ENCODE measurements at places on chromosomes 5 and 9. TPM values are rescaled to one million over a fixed set of nuclear protein-coding genes. Genes with fewer than 3 reads are reported as not detected.

DNA sequence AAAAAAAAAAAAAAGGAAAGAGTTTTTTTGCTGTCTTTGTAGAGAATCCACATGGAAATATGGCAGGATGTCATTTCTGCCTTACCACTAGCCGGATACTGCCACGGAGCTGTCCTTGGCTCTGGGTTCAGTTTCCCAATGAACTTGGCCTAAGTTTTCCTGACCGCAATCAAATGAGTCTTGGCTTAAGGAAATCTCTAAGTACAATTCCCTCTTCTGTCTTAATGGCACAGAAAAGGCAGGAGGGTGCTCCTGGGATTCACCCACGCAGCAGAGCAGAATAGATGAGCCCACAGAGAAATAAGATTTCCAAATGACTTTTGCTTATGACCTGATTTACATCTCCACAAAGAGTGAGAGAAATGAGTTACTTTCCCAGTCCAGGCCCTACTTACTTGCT lies 284.0 kb upstream of the VLDLR start:
- no peak for DNase-seq

GRCh38 chr5:14016549-14016948 lies 72.1 kb upstream of the DNAH5 start:
- DNase-seq = no peak

DNA sequence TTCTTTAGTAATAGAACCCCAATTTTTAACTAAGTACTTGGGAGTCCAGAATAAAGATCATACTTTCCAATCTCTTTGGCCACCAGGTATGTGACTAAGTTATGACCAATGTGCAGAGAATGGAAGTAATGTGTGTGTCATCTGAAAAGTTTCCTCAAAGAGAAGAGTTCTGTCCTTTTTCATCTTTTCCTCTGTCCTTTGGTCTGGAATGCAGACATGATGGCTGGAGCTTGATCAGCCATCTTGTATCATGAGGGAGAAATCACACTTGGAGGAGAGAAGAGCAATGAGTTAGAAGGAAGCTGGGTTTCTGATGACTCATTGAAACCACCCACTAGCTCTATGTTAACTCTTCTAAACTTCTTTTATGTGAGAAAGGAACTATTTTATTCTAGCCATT lies 5.5 kb upstream of the CPEB4 start:
- no peak for DNase-seq

Gene ARL10
- total RNA-seq = 5.4 TPM

- no peak for DNase-seq
These were observed 34.6 kb downstream of the SGCD start for GRCh38 chr5:156361436-156362109.

Gene PLAC8L1
- total RNA-seq = not detected

DNA sequence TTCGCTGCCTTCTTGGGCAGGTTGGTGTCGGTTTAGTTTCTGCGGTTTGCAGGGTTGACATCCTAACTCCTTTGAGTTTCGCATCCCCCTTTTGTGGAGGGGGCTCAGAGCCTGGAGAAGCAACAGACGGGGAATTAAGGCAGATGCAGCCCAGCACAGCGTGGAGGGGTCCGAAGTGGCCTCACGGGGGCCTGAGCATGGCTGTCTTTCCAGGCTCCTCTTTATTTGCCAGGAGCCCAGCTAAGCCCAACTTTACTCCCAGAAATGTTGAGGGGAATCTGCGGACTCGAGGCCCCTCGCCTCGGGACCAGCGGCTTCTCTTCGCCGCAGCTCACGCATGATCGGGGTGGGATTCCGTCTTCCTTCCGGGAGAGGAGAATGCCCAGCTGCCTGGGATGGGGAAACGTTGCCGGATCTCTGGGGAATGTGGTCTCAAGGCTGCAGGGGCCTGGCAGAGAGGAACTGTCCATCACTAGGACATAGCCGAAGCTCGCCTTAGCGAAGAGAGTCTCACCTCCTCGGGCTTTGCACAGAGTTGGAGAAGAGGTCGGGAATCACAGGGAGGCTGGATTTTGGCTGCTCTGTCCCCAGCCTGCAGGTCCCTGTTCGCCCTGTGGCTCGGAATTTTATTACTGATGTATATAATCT lies 1.3 kb downstream of the RAI14 start:
- DNase-seq = peak; percentile 62

GRCh38 chr5:103514371-103514770 lies 48.2 kb downstream of the NUDT12 start:
- DNase-seq = no peak

DNA sequence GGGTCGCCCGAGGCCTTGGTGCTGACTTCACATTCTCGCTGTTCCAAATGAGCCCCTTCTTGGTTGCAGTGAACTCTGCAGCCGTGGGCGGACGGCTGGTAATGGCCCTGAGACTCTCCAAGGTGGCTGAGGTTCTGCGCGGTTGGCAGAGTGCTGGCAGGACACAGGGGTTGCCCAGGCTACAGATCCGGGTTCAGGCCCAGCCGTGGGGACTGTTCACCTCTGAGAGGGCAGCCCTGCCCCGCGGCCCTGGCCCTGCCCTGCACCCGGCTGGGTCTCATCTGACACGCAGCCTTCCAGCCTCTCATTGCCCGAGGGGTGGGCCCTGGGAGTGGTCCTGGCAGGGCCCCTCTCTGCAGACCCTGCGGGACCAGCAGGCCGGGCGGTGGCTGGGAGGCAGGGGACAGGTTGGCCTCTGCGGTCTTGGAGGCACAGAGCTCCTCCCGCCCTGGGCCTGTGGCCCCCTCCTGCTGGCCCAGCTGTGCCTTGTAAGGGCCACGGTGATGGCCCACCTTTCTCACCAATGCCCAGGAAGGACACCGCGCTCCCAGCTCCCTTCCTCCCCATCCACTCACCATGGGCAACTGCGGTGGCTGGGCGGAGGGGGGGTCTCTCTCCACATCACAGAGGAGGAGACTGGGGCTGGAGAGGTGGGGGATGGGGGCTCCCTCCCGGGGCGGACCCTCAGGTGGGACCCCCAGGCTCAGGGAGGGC lies 51.6 kb downstream of the AHRR start:
- peak; percentile 38 for DNase-seq

- peak; percentile 9 for DNase-seq
These were observed 28.8 kb downstream of the MLLT3 start for GRCh38 chr9:20593537-20593936.

Gene DAP
- 46.6 TPM for total RNA-seq

All from stomach (tissue), 19 donors.